ENCODE measurements at places on chromosomes 16 and 17.

DNA sequence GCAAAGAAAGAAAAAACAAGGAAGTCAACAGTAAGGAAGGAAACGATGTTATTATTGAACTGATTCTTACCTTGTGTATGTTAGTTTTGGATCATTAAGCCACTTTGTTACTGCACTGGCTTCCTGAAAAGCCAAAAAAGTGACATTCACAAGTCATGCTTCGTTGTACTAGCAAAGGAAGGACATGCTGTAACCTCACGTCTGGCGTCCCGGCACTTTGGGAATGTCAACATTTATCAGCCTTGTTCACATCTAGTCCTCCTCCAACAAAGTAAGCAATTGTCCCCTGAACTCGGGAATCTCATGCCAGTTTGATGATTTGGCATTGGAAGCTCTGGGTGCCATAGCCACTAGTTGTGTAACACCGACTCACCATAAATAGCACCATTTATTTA, 731 bp upstream of the MKS1 start:
- DNase-seq = no peak

GRCh38 chr16:88816736-88817535, 5.2 kb upstream of the APRT start:
- DNase-seq = no peak

GRCh38 chr17:64938290-64938689, 19.0 kb upstream of the LRRC37A3 start:
- no peak for DNase-seq

DNA sequence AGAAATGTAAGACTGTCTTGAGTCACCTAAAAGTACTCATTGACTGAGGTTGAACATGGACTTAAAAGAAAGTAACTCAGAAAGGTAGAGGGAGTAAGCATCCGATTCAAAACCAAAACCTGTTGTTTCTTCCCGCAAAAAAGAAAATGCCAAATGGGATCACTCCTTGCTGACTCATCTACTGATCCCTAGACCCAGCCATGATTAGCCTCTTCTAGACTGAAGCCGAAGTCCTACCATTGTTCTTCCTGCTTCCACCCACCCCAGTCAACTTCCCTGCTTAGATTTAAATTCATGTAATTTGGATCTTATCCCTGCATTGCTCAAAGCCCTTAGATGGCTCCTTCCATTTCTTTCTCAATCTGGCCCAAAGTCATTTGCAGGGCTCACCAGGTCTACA, 760.5 kb upstream of the SOX9 start:
- DNase-seq = no peak

GRCh38 chr16:76446251-76446650, 169.1 kb downstream of the CNTNAP4 start:
- DNase-seq = no peak

All from cerebellar nuclear complex (tissue), 1 donor.